MM.1S (cell line): ENCODE measurements at places on chromosomes 2 and 18.

DNA sequence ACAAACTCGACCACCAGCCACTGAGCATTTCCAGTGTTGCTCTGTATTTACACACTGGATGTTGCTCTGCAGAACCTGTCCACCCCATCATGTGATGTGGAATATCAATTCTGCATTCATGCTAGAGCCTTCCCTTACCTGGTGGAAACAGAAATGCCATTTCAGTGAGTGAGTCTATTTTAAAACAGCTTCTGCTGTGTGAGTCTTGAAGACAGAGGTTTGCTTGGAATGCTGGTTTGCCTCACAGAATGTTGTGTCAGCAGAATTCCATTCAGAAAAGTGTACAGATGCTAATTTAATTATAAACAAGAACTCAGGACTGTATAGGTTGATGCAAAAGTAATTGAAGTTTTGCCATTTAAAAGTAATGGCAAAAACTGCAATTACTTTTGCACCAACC lies 118.3 kb downstream of the MAP3K20 start:
- DNase-seq: no peak

DNA sequence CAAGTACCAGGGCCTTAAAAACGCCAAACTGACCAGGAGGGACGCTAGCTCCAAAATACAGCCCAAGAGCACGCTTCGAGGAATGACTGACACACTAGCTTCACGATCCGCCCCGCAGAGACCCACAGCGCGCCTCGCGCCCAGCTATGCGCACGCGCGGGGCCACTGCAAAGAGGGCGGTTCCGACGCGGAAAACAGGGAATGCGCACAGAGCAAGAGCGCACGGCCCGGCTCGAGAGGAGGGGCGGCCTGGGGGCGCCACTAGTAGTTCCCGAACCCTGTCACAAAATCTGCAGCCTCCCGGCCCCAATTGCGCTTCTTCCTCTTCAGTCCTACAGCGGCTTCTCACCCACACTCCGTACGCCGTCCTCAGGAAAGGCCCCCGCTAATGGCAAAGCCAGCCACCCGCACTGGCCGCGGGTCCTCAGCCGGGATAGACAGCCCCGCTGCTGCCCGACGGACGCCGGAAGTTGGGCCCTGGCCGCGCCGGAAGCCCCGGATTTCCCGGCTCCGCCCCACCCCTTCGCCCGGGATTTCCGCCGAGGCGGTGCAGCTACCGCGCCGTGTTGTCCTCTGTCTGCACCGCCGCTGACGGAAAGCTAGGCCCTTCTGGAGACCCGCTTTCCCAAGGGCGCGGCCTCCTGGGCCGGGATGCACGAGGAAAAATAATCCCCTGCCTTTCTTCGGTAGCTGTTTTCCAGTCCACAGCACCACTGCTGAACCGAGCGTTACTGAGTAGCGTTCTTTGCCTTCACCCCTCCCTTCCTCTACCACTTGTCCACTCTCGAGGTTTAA lies at the start of gene HDHD2:
TSS of gene HDHD2 (minus strand) at position 472 of the 795 bp plus-strand sequence. CDS start 14,061 bp downstream, outside the sequence.
- peak; percentile 80 for DNase-seq

DNA sequence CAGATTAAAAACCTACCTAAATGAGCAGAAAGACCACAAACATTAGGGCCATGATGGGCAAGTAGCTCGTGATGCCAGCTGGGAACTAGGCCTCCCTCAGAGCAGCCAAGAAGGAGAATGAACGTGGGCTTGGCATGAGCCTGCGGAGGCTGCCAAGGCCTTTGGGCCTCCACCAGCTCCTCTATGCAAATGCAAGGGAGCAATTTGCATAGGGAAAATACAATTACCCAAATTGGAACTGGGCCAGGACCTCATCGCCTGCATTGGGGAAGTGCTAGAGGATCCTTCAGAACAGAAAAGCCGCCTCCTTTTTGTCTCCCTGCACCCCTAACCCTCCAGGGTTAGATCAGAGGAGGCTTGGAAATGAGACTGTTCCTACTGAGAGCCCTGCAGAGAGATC lies 326.4 kb downstream of the SMAD2 start:
- DNase-seq: no peak

DNA sequence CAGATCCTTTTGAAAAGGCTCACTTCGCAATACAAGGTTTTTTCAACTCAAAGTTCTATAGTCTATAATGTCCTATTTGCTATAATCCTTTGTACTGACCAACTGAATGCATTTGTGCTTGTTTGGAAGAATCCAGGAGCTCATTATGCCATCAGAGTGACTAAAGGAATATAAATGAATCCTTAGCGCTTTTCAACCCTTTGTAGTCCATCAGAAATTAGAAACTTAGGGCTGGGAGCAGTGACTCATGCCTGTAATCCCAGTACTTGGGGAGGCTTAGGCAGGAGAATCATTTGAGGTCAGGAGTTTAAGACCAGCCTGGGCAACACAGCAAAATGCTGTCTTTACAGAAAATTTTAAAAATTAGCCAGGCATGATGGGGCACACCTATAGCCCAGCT lies 330.2 kb upstream of the CHAC2 start:
- DNase-seq: no peak

- no peak for DNase-seq
Measured at GRCh38 chr2:218187296-218188015, 20.7 kb upstream of the CXCR1 start.

- DNase-seq: no peak
Measured at GRCh38 chr18:74123200-74123599, 24.4 kb downstream of the FBXO15 start.

- DNase-seq: no peak
Measured at GRCh38 chr2:80113399-80113798, 191.2 kb downstream of the LRRTM1 start.
